ENCODE measurements at places on chromosomes 6 and 20. TPM values are rescaled to one million over a fixed set of nuclear protein-coding genes. Genes with fewer than 3 reads are reported as not detected.
A peak's percentile ranks its signal among the peaks of the same experiment; 100 is the strongest.

DNA sequence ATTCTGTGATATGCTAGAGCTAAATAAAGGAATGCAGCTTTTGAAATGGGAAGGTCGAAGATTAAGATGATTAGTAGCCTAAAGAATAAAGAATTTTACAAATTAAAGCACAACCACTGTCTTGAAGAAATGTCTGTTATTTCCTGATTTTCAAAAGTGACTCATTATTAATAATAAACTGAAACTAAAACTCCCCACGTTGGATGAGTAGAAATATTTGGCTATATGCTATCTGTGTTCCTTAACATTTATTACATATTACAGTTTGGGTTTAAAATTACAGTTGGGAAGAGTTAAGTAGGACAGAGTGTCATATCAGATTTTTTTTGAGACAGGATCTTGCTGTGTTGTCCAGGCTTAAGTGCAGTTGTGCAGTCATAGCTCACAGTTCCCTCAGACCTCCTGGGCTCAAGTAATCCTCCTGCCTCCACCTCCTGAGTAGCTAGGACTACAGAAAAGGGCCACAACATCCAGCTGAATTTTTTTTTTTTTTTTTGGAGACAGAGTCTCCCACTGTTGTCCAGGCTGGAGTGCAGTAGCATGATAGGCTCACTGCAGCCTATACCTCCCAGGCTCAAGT lies 47.1 kb downstream of the AKIRIN2 start:
- peaks cover 59% of the 10 kb centered on the region for H3K36me3 ChIP-seq
- H3K27me3 ChIP-seq = no peaks in the 10 kb centered on the region
- peaks cover 34% of the 10 kb centered on the region for H3K4me1 ChIP-seq
- no peak for DNase-seq

DNA sequence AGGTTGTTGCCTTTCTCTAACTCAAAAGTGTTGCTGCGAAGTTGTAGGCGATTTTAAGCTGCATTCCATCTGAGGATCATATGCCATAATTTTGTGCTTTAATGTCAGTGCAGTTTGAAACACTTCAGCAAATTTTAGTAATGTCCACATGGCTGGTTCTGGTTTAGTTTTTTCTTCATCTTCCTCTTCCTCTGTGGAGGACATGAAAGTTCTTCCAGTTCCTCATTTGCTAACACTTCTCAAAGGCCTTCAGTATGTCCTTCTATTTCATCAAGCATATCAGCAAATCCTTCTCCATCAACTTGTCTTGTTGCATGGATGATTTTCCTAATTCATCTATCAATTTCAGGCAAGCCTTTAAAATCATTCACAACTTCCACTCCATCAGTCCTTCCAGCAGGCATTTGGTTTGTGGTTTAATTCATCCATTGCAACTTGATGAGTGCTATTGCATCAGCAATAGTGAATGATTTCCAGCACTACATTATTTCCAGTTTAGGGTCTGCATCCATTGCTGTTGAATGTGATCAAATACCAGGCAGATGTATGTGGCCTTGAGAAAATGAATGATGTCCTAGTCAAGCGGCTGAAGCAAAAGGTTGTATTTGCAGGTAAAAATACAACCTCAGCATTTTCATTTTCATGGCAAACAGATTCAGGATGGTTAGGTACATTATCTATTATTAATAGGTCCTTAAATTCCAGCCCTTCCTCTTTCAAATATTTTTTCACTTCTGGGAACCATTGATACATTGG lies 20.2 kb downstream of the SHLD1 start:
- peaks cover 40% of the 10 kb centered on the region for H3K36me3 ChIP-seq
- H3K4me3 ChIP-seq = no peak overlapping the region
- H3K4me1 ChIP-seq = peaks cover 11% of the 10 kb centered on the region

The GGTLC1 gene
- total RNA-seq = not detected

The DTD1 gene
- 49.9 TPM for total RNA-seq

GRCh38 chr6:135265278-135265677 lies 84.2 kb downstream of the MYB start:
- no peaks in the 10 kb centered on the region for H3K27me3 ChIP-seq
- no peaks in the 10 kb centered on the region for H3K36me3 ChIP-seq
- DNase-seq = no peak
- H3K27ac ChIP-seq = no peak overlapping the region
- H3K4me1 ChIP-seq = peaks cover 11% of the 10 kb centered on the region

- peak overlapping the region; percentile 84 for H3K4me3 ChIP-seq
- peaks cover 29% of the 10 kb centered on the region for H3K27me3 ChIP-seq
- no peaks in the 10 kb centered on the region for H3K36me3 ChIP-seq
- H3K4me1 ChIP-seq = peaks cover 26% of the 10 kb centered on the region
- peak overlapping the region; percentile 73 for H3K27ac ChIP-seq
These were observed 103.2 kb upstream of the BEND6 start for GRCh38 chr6:56851541-56852259.

GRCh38 chr6:26128013-26128771 lies 41.0 kb downstream of the HFE start:
- H3K4me3 ChIP-seq = peak overlapping the region; percentile 20
- peaks cover 37% of the 10 kb centered on the region for H3K4me1 ChIP-seq
- peak overlapping the region; percentile 8 for H3K27ac ChIP-seq

- H3K27me3 ChIP-seq = no peaks in the 10 kb centered on the region
- DNase-seq = no peak
- no peaks in the 10 kb centered on the region for H3K36me3 ChIP-seq
- no peak overlapping the region for H3K4me3 ChIP-seq
- no peaks in the 10 kb centered on the region for H3K4me1 ChIP-seq
These were observed 423.3 kb downstream of the QKI start for GRCh38 chr6:163837691-163838431.

The PRL gene
- not detected for total RNA-seq

The C6orf58 gene
- total RNA-seq = not detected

DNA sequence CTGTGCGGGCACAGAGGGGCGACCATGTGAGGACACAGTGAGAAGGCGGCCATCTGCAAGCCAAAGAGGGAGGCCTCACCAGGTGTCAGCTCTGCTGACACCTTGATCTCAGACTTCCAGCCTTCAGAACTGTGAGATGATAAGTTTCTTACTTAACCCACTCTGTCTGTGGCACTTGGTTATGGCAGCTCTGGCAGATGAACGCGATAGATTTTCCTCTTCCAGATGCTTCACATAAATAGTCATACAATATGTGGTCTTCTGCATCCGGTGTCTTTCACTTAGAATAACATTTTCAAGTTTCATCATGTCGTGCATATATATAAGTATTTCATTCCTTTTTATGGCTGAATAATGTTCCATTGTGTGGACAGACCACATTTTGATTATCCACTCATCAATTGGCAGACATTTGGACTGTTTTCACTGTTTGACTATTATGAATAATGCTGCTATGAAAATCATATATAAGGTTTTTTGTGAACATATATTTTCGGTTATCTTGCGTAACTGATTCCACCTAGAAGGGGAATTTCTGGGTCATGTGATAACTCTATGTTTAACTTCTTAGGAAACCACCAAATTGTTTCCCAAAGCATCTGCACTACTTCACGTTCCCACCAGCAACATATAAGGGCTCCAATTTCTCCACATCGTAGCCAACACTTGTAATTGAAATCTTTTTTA lies 30.2 kb downstream of the PRR18 start:
- no peak for DNase-seq
- H3K4me1 ChIP-seq = peaks cover 6% of the 10 kb centered on the region
- peaks cover 29% of the 10 kb centered on the region for H3K27me3 ChIP-seq
- H3K27ac ChIP-seq = no peak overlapping the region

DNA sequence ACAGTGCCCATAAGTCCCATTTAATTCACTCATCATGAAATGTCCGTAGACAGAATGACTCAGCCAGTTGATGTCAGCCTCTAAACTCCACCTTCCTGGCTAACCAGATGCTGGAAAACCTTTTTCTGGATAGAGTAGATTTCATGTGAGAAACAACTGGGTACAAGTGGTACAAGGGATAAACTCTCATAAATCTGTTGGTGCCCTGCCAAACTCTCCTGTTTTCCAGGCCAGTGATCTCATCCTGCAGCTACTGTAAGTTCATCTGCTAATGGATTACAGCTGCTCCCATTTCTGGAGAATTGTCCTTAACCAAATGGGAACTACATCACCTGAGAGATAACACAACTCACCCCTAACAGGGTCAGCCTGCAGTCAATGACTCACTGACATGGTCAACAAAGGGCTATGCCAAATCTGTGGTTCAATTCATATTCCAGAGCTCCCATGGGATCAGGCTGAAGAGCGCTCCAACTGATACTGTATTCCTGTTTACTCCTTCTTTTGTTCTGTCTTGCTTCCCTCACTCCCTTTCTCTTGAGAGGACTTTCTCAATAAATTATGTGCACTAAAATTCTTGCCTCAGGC lies 210.1 kb upstream of the HDDC2 start:
- H3K4me1 ChIP-seq = no peaks in the 10 kb centered on the region
- no peak overlapping the region for H3K27ac ChIP-seq
- no peaks in the 10 kb centered on the region for H3K36me3 ChIP-seq
- no peak overlapping the region for H3K4me3 ChIP-seq
- no peak for DNase-seq
- H3K27me3 ChIP-seq = no peaks in the 10 kb centered on the region

The GSTA1 gene
- total RNA-seq = not detected

DNA sequence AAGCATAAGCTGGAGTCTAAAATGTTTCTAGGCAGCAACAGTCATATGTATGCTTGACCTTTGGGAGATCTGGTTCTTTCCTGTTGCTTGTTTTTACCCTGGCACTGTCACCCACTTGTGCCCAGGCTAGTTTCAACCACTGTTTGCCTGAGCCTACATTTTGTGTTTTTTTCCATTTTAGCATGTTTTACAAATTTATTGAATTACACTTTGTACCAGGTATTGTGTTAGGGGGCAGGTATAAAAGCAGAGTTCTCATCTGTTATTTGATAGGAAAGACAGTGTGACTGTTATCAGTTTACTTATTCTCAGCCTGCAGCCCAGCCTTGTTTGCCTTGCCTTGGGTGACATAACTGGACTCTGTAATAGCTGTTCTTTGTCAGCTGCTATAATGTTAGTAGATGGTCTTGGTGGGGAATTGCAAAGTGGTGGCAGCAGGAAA lies 147.0 kb downstream of the CDKAL1 start:
- no peak for DNase-seq
- peaks cover 24% of the 10 kb centered on the region for H3K4me1 ChIP-seq
- peaks cover 16% of the 10 kb centered on the region for H3K36me3 ChIP-seq
- no peaks in the 10 kb centered on the region for H3K27me3 ChIP-seq

The ETV7 gene
- total RNA-seq = 0.51 TPM

GRCh38 chr6:18468503-18468843 lies 81.3 kb downstream of the RNF144B start:
- peaks cover 8% of the 10 kb centered on the region for H3K27me3 ChIP-seq
- DNase-seq = no peak
- no peak overlapping the region for H3K4me3 ChIP-seq
- H3K27ac ChIP-seq = no peak overlapping the region
- H3K36me3 ChIP-seq = peaks cover 4% of the 10 kb centered on the region

DNA sequence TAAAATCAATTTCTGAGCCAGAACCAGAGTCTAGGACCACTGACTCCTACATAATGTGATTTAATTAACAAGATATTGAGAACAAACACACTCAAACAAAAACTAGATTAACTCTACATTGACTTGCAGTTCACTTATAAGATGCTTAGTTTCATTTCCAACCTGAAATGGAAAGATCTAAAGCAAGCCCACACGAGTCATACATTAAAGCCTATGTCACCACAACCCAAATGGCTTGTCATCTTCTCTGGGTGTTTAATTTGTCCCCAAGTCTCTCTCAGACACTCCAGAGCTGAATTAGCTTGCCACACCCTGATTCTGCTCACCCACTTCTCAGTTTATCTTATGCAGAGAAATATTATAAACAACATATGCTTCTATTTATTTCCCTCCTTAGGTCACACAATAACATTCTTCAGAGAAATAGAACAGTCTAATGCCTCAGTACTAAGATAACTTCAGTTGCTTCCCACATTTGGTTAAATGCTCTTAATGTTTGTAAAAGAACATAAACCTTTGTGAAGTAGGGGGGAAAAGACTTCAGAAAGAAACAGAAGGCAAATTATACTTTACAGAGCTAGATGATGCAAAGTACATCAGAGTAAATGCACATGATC lies 8.8 kb upstream of the FBXO30 start:
- no peaks in the 10 kb centered on the region for H3K36me3 ChIP-seq
- H3K4me3 ChIP-seq = no peak overlapping the region
- no peaks in the 10 kb centered on the region for H3K27me3 ChIP-seq
- peaks cover 42% of the 10 kb centered on the region for H3K4me1 ChIP-seq
- no peak for DNase-seq

The DSN1 gene
- total RNA-seq = 28.6 TPM

DNA sequence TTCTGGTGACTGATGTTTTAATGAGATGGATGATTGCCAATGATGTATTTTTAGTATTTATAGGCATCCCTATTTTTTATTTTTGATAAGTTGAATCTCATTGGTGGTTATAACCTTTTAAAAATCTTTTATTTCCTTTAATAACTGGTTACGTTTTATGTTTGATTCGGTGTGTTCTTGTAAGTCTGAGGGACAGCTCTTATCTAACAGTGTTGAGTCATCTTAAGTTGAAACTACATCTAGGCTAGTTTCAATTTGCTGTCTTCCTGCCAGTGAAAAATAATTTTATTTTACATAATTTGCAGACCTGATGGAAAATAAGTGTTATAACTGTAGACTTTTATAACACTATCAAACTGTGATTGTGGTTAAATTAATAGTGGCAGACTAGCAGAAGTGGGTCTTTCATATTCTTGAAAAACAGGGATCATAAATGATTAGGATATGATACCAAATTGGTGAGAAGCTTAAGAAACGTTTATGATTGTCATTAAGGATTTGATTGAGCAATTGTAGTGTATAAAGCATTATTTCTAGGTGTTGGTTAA lies 4.6 kb downstream of the AFDN start:
- peaks cover 57% of the 10 kb centered on the region for H3K27me3 ChIP-seq
- no peaks in the 10 kb centered on the region for H3K36me3 ChIP-seq
- peaks cover 46% of the 10 kb centered on the region for H3K4me1 ChIP-seq
- DNase-seq = no peak
- no peak overlapping the region for H3K4me3 ChIP-seq

- no peak for DNase-seq
- H3K4me3 ChIP-seq = no peak overlapping the region
- H3K27me3 ChIP-seq = no peaks in the 10 kb centered on the region
- H3K36me3 ChIP-seq = no peaks in the 10 kb centered on the region
- H3K4me1 ChIP-seq = no peaks in the 10 kb centered on the region
- no peak overlapping the region for H3K27ac ChIP-seq
These were observed 88.2 kb upstream of the DST start for GRCh38 chr6:56730663-56731529.

- no peak overlapping the region for H3K4me3 ChIP-seq
- no peak for DNase-seq
- no peak overlapping the region for H3K27ac ChIP-seq
- peaks cover 10% of the 10 kb centered on the region for H3K4me1 ChIP-seq
These were observed 17.9 kb downstream of the ABHD12 start for GRCh38 chr20:25372584-25373336.

The TGM3 gene
- not detected for total RNA-seq

- H3K36me3 ChIP-seq = no peaks in the 10 kb centered on the region
- H3K4me3 ChIP-seq = no peak overlapping the region
- no peaks in the 10 kb centered on the region for H3K27me3 ChIP-seq
- H3K4me1 ChIP-seq = peaks cover 35% of the 10 kb centered on the region
These were observed 115.0 kb downstream of the HFE start for GRCh38 chr6:26202201-26202611.

GRCh38 chr6:163793011-163793983 lies 378.8 kb downstream of the QKI start:
- no peak overlapping the region for H3K4me3 ChIP-seq
- H3K36me3 ChIP-seq = no peaks in the 10 kb centered on the region
- no peaks in the 10 kb centered on the region for H3K4me1 ChIP-seq
- no peak overlapping the region for H3K27ac ChIP-seq
- DNase-seq = no peak

The L3MBTL3 gene
- 7.0 TPM for total RNA-seq

- peaks cover 58% of the 10 kb centered on the region for H3K36me3 ChIP-seq
- H3K27ac ChIP-seq = no peak overlapping the region
- DNase-seq = no peak
- H3K4me1 ChIP-seq = peaks cover 60% of the 10 kb centered on the region
- H3K27me3 ChIP-seq = no peaks in the 10 kb centered on the region
These were observed 41.5 kb downstream of the MAN1A1 start for GRCh38 chr6:119308048-119308570.
